ENCODE measurements at places on chromosomes 1 and 21.

DNA sequence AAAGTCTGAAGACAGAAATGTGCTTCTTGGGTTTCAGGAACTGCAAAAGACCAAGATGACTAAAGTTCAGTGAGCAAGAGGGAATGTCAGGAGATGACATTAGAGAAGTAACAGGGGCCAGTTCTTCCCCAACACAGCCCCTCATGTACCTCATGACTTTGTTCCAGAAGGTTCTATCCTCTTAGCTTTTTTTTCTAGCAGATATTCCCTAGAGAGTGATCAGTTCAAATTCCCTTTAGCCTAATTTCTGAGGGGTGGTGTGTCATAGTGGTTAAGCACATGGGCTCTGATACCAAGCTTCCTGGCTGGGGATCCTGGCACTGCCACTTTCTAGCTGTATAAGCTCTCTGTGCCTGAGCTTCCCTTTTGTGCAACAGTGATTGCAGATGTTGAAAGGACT lies 108.0 kb downstream of the LBR start:
- no peak for DNase-seq

DNA sequence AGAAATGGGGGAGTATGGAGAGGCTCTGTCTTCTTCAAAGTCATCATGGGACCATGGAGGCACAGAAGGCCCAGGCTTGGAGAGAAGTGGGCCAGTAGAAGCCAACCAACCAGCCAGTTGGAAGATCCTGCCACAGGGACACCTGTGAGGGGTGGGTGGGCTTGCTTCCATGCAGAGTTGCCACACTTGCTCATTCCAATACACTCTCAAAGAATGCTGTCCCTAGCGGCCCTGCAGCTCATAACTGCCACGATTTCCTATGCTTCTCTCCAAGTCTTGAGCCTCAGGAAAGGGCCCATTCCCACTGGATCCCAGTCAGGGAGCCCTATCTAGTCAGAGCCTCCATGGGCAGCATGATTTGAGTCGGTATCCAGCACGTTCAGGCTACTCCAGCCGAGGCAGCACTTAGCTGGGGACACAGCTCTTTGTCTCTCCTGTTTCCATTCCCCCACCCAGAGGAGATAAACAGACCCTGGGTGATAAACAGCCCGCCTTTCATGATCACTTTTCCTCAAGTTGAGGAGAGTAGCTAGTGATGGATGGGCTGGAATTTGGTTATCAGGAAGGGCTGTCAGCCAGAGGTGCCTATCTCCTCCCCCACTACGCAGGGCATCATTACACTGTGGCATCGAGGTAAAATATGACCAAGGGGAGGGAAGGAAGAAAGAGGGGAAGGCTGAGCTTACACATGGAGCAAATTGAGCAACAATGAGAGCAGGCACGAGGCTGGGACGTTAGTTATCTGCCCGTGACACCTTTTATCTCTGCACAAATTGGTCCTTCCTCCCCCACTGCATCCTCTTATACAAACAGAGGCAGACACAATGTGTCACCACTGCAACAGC lies 64.6 kb downstream of the ERI3 start:
- no peak for DNase-seq

DNA sequence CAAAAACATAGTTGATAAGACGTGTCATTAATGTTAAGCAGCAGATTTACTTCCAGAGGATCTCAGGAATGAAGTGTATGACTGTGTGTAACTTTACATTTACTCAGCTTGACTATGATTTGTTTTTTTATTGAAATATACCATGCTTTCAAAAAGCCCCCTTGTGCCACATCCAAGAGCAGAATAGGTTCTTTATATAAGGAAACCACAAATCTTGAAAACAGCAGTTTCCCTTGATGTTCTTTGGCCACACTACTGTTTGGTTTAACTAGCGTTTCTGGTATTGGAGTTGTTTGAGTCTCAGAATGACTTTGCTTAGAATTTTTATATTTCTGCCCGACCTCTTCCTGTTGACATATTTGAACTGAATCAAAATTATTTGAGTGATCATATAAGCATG lies 25.0 kb downstream of the LRRC8C start:
- no peak for DNase-seq

DNA sequence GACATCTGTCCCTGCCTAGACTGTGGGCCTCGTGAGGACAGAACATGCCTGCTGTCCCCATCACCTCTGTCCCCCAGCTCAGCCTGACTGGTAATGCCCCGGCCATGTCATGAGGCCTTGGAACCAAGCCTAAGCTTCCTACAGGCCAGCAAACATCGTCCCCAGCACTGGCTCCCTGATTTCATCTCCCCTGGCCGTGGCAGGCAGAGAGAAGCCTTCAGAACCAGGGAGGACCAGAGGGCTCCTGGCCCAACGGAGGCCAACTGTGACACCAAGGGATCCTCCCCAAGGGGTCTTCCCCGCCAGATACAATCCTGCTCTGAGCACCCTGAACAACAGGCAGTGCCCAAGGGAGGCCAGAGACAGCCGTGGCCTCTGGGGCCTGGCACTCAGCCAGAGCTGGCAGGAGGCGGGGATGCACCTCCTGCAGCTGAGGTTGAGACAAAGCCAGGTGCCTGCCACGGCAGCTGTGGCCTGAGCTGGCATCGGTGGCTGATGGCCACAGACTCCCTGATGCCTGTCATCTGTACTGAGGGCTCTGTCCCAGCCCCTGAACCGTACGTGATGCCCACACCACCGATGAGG lies 9.9 kb upstream of the NPHP4 start:
- DNase-seq = no peak

DNA sequence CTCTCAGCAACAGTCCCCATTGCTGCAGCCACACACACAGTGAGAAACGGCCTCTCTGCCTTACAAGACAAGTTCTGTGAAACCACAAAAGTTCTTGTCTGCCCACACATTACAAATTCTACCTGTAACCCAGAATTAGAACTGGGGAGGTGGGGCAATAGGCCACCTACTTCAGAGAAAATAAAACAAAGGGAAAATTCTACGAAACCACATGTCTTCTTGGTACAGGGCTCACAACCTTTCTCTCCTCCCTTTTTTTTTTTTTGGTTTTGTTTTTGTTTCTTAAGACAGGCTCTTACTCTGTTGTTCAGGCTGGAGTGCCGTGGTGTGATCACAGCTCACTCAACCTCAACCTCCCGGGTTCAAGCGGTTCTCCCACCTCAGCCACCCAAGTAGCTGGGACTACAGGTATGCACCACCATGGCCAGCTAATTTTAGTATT lies 30.2 kb downstream of the LPAR3 start:
- no peak for DNase-seq

Measured in cortex of kidney (tissue), 1 donor.